GM19239 (cell line): ENCODE measurements at places on chromosomes 13 and 19.
A peak's percentile ranks its signal among the peaks of the same experiment; 100 is the strongest.

- DNase-seq = peak; percentile 82
These were observed 24.6 kb downstream of the SPC24 start for GRCh38 chr19:11130824-11131455.

- no peak for DNase-seq
These were observed 2.3 kb downstream of the ACP4 start for GRCh38 chr19:50792272-50793250.

GRCh38 chr13:77398825-77399620 lies 72.1 kb upstream of the MYCBP2 start:
- DNase-seq = no peak

GRCh38 chr19:10222201-10222890 lies 8.8 kb downstream of the S1PR2 start:
- no peak for DNase-seq

DNA sequence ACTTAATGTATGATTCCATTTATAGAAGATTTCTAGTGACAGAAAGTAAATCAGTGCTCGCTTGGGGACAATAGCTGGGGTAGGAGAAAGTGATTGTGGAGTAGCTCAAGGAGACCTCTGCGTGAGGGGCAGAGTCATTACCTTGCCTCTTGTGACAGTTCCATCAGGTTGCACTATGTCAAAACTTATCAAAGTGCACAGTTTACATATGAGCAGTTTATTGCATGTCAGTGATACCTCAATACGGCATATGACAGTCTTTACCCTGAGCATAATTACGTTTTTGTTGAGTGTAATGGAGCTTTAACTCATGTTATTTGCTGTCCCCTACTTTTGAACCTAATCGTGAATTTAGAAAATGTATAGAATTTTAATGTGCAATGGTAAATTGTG lies 15.0 kb downstream of the ARHGEF7 start:
- no peak for DNase-seq

- DNase-seq = no peak
These were observed 162.4 kb downstream of the PCDH20 start for GRCh38 chr13:61253105-61253877.

- DNase-seq = no peak
These were observed 17.2 kb upstream of the RAB8A start for GRCh38 chr19:16094360-16095070.

- no peak for DNase-seq
These were observed 586.4 kb downstream of the LMO7 start for GRCh38 chr13:76222511-76222910.

DNA sequence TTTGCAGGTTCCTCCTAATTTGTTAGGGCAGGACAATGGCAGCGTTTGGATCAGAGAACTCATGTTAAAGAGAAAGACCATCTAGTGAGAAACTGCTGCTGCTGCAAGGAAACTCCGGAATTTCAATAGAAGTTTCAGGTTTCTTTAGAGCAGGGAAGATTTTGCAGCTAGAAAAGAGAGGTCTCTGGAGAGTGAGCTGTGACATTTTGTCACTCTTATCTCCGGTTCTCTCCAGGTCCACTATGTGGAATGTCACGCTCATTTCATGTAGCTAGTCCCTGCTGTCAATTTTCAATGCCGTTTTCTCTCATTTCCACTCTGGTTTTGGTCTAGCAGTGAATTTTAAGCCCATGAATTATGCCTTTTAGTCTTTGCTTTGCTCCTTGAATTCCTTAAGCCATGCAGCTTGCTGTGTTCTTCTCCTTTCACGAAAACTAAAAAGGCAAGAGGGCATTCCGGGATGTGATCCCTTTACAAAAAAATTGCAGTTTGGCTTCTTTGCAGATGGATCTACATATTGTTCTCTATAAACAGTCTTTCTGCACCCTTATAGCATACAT lies 46.7 kb upstream of the POSTN start:
- DNase-seq = no peak

- DNase-seq = no peak
These were observed 48.2 kb upstream of the RNF113B start for GRCh38 chr13:98225036-98225940.

DNA sequence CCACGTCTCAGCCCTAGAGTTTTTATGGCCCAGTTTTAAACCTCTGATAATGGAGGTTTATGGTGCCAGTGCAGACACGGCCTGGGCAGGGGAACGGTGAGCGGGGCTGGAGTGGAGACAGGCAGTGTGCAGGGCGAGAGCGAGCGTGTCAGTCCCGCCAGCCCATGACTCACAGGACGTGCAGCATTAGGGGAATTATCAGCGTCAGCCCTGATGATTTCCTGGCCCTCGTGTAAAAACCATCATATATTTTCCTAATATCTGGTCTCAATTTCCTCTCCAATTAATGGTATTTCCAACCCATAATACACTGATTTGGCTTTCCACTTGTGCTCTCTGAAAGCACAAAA lies 104.6 kb upstream of the VSTM2B start:
- DNase-seq = no peak

DNA sequence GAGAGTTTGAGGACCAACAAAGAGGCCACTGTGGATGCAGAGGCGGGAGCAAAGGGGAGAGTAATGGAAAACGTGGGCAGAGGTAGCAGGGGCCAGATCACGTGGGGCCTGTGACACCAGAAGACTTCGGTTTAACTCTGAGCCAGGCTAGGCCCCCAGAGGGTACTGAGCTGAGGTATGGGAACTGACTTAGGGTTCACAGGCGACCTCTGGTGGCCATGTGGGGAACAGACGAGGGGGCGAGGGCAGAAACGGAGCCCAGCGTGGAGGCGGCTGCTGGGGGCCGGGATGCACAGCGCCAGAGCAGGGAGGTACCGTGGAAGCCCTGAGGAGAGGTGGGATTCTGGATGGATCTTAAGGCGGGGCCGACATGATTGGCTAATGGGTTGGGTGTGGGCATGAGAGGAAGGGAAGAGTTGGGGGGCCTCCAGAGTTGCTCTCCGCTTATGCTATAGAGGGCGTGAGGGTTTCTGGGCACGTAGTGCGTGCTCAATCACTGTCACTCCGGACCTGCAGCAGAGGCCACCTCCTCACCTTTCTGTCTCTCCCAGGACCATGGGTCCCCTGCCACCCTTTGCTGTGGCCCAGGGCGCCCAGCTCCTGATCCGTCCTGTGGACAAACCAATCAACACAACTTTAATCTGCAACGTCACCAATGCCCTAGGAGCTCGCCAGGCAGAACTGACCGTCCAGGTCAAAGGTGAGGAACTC lies 13.7 kb downstream of the PVR start:
- peak; percentile 65 for DNase-seq

- DNase-seq = no peak
These were observed 14.7 kb downstream of the RRAS start for GRCh38 chr19:49624967-49625910.

GRCh38 chr13:66111628-66112027 lies 1118.5 kb downstream of the PCDH9 start:
- DNase-seq = no peak
